AG09319 (cell line): ENCODE measurements at places on chromosomes 13 and 19.

DNA sequence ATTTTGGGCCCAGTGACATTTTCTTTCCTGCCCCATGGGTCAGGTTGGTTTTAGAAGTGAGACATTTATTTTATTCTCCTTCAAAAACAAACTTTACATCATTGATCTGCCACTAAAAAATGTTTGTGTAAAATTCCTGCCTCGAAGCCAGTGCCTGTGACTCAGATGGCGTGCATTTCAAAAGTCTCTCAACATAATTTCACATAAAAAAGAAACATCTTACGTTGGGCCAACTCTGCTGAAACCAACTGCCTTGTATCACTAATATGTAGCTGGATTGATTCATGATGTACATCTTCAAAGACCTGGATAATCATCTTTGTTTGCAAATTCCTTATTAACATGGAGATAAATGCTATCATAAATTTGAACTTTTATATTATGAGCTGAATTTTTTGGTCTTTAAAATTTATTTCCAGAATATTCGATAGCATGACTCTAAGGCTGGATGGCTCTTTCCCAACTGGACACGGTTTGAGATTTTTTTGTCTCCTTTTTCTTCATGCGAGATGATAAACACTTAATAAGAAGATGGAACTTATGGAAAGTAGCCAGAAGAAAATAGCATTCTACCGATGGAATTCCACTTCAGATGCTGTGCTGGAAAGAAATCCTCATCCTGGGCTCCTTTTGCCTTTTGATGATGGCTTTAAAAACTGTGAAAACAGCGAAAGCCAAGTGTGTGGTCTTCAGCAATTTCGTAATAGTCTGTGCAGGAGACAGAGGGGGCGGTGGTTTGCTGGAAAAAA is 420.5 kb downstream of the FGF9 start:
- no peak for DNase-seq

DNA sequence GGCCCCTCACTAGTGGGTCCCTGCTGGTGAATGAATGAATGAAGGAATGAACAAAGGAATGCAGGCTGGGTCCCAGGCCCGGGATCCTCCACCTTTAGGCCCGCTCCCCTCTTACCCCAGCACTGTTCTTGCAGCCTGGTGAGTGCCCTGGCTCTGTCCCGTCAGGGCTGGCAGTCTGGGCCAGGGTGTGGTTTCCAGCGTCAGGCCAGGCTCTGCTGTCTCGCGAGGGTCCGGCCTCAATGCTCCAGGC is 317 bp downstream of the LYL1 start:
- DNase-seq = no peak

- no peak for DNase-seq
Measured at GRCh38 chr13:43274881-43275280, 251.5 kb downstream of the DNAJC15 start.

- DNase-seq = no peak
Measured at GRCh38 chr19:40282920-40283319, 2.2 kb downstream of the AKT2 start.

- DNase-seq = peak; percentile 19
Measured at GRCh38 chr13:59710996-59711701, 452.6 kb downstream of the DIAPH3 start.

DNA sequence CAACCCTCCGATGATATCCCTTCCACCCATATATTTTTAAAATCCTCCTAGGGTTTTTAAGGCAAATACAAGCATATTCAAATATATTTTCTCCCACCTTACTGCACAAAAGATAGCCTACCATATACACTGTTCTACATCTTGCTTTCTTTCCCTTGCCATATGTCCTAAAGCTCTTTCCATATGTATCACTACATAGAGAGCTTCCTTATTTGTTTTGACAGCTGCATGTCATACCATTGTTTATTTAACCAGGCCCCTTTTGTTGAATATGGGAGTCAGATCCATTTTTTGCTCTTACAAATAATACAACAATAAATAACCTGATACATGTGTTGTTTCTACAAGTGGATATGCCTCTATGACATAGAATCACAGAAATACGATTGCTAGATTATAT is 32.8 kb upstream of the WDFY2 start:
- no peak for DNase-seq

DNA sequence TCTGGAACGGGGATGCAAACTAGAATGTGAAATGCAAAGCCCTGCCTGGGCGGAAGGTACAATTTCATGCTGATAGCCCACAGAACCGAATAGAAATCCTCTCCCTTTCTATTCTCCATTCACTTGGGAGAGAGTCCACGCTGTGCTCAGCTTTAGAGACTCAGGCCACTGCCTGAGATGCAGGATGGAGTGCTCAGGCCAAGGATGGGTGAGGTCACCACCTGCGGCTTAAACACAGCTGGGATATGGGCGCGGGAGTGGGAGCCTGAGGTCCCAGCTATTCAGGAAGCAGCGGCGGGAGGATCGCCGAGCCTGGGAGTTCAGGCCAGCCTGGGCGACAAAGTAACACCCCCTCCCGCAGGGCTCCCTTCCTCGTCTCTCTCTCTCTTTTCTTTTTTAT is 446 bp upstream of the ZNF83 start:
- DNase-seq = no peak

DNA sequence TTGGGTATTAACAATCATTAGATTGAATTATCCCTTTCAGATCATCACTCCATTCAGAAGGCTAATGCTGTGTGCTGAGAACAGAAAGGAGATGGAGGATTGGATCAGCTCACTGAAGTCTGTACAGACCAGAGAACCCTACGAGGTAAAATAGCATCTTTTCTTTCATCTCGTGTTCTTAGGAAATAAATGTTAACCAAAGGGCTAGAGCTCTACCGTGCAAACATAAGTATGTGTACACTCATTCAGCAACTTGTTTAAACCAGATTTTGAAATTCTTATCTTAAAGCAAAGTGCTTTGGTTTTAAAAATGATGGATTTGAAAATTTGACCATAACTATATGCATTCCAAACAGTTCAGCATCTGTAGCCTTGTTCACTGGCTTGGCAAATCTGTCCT is 106.8 kb downstream of the DGKH start:
- DNase-seq = no peak

GRCh38 chr13:114303700-114304327 is 10.5 kb upstream of the CHAMP1 start:
- DNase-seq = no peak

DNA sequence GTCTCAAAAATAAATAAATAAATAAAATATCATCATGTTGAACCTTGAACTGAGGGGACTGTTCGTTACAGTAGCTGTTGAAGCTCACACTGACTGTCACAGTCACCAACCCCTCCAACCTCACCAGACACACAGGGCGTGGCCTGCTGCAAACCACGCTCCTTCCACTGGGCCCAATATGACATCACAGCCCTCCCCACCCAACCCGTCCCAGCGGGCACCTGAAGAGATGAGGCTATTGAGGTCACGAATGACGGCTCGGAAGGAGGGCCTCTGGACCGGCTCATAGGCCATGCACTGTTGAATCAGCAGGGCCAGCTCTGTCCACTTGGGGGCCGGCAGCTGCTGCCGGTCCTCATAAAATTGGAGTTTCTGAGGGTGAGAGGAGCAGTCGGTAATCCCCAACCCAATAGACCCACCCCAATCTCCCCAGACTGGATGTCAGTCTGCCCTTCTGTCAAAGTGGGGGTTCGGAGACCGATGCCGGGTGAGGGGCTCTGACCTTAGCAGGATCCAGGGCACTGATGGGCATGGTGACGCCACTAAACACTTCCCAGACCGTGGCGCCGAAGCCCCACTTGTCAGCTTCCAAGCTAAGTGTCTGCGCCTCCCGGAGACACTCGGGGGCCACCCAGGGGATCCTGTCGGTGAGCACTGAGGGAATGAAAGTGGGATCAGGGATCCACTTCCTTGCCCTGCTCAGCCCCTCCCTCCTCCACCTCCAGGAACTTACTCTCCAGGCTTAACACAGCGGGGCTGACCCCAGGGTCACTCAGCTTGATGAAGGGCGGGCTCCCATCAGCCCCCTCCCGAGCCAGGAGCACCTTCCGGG is 13.2 kb downstream of the JAK3 start:
- DNase-seq = no peak

DNA sequence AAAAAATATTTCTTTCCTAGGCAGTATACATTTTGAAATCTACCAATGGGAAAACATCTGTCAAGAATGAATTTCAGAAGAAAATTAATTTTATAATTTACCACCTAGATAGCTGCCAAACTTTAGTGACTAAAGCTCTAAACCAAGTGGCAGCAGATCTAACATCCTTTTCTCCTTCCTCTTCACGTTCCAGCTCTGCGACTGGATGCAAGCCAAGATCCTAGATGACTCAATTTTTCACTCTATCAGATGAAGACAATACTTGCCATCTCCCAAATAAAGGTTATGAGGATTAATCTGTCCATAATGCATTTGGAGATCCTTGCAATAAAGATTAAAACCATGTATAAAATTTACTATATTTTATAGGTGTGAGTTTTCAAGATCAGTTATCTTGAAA is 66.7 kb upstream of the MIR17HG start:
- no peak for DNase-seq
